ENCODE measurements at places on chromosomes 2 and 18. TPM values are rescaled to one million over a fixed set of nuclear protein-coding genes. Genes with fewer than 3 reads are reported as not detected.

TOGARAM2 gene
- total RNA-seq: 3.8 TPM

LONRF2 gene
- total RNA-seq: 74.6 TPM

CRYGD gene
- not detected for total RNA-seq

DNA sequence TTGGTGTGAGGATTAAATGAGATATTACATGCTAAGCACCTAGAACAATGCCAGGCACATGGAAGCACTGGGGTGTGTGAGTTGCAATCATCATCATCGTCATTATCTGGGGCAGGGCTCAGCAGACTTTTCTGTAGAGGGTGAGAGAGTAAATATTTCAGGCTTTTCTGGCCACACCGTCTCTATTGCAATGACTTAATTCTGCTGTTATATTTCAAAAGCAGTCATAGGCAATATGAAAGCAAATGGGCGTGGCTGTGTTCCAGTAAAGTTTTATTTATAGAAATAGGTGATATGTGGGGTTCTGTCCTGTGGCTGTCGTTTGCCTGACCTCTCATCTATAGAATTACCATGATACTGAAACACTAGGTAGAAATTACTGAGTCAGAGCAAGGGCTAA, 60.6 kb downstream of the IL1R2 start:
- H3K27me3 ChIP-seq: no peaks in the 10 kb centered on the region
- no peak overlapping the region for H3K4me3 ChIP-seq
- peaks cover 43% of the 10 kb centered on the region for H3K4me1 ChIP-seq
- no peak for ATAC-seq
- H3K27ac ChIP-seq: peak overlapping the region; percentile 85

APCDD1 gene
- total RNA-seq: 37.6 TPM

DNA sequence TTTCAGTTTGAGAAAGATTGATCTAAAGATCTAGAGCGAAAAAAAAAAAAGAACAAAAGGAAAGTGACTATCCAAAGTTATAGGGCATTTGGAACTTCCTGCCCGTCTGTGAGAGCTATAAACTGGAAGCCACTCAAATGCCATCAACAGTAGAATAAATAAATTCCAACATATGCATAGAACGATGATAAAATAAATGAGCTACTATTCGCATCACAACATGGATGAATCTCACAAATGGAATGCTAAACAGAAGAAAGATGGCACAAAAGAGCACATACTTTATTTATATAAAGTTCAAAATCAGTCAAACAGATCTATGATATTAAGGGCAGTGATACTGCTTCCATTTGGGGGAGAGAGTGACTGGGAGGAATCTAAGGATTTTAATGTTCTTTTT, 128.8 kb downstream of the TTC32 start:
- H3K4me1 ChIP-seq: no peaks in the 10 kb centered on the region
- H3K36me3 ChIP-seq: no peaks in the 10 kb centered on the region
- no peak overlapping the region for H3K27ac ChIP-seq
- no peak overlapping the region for H3K4me3 ChIP-seq
- no peaks in the 10 kb centered on the region for H3K27me3 ChIP-seq

DNA sequence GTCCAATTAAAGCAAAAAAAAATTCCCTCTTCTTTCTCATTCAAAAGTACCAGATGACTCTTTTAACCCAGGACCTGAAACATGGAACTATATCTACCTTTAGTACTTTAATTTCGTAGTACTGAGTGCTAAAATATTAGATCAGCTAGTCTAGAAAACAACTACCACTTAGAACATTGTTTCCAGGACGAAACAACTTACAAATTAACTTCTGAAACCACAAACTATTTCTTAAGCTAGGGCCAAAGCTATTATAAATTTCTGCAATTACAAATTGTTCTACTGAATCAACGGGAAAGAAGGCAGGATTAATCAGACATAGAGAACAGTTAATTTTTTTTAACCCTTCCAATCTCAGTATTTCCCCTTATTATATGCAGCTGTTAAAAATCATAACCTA, 39.9 kb downstream of the DARS1 start:
- no peaks in the 10 kb centered on the region for H3K27me3 ChIP-seq
- peaks cover 36% of the 10 kb centered on the region for H3K4me1 ChIP-seq
- no peak for ATAC-seq
- no peak overlapping the region for H3K27ac ChIP-seq

- H3K4me3 ChIP-seq: no peak overlapping the region
- H3K27ac ChIP-seq: no peak overlapping the region
- ATAC-seq: no peak
- H3K27me3 ChIP-seq: no peaks in the 10 kb centered on the region
- H3K4me1 ChIP-seq: peaks cover 64% of the 10 kb centered on the region
- H3K36me3 ChIP-seq: no peaks in the 10 kb centered on the region
These were observed 20.1 kb downstream of the WDR33 start for GRCh38 chr2:127790694-127791529.
